HT1080 (cell line): ENCODE measurements at places on chromosomes 3 and 15. TPM values are rescaled to one million over a fixed set of nuclear protein-coding genes. Genes with fewer than 3 reads are reported as not detected.

GRCh38 chr15:76342382-76343201 is 6.0 kb downstream of the ISL2 start:
- DNase-seq, result no peak

DNA sequence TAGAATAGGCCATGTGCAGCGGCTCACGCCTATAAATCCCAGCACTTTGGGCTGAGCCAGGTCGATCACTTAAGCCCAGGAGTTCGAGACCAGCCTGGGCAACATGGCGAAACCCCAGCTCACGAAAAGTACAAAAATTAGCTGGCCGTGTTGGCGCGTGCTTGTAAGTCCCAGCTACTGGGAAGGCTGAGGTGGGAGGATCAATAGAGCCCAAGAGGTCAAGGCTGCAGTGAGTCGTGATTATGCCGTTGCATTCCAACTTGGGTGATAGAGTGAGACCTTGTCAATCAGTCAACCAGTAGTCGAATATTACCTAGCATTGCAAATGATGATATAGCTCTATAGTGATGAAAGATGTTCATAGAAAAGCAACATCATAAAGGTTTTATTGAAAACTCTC is 51.9 kb downstream of the USP8 start:
- no peak for DNase-seq

DNA sequence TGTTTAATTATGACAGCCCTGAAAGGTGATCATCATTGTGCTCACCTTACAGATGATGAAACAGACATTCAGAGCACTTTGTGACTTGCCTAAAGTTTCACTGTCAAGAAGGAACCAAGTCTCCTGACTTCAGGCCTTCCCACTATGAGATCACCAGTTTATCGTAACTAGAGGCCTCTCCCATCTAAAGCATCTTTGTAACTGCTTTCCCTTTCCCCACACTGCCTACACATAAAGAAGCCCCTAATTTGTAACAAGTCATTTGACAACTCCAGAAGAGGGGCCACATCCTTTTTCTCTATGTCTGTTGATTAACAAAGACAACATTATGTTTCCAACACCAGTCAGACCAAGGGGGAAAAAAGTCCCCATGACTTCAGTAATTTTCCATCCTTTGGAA is 1.1 kb downstream of the KLHL6 start:
- no peak for DNase-seq

The SCG5 gene
- total RNA-seq, result 36.1 and 46.9 TPM in 2 replicates

GRCh38 chr3:146558781-146559180 is 14.4 kb upstream of the PLSCR1 start:
- DNase-seq, result no peak

GRCh38 chr3:115915061-115915460 is 291.8 kb downstream of the GAP43 start:
- no peak for DNase-seq

DNA sequence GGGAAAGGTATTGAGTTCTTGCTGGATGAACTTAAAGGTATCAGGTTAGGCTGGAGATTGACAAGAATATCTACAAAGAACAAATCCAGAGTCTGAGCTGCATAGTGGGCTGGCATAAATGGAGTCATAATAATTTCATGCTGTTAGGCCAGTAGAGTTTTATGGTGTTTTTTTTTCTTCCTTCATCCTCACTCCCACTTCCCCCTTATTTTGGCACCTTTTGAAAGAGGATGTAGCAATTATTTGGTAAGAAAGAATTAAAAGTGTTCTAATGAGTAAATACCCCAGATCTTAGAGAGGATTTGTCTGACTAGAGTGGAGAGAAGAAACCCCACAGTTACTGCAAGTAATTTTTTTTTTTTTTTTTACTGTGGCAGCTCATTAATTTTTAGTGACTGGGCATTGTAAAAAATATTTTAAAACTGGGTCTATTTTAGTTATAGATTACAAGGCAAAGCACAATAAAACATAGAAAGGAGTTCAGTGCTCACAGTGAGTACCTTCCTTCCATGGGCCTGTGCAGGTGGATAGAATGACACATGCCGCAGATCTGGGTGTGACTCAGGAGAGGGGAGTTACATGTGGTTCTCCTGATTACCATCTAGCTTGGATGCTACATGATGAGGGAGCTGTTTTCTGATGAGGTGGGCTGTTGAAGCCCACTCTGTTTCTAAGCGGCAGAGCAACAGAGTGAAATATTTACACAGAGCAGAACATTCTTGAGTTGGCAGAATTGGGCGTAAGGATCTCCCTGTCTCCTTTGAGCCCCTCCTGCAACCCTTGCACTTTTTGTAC is 5.3 kb downstream of the EDEM1 start:
- DNase-seq, result no peak

DNA sequence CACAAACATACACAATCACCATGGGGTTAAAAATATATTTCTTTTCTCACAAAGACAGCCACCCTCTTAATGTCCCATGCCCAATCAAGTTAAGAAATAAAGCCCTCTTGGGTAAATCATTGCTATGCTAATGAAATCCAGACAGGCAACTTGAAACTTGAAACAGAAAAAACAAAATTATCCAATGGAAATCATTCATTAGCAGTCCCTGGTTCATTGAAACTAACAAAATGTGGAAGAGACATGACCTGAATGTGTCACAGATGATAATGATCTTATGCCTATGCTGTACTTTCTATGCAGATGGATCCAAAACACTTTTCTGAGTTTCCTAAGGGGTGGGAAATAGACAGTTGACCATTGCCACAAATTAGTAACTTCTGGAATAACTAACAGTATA is 983.7 kb downstream of the MCTP2 start:
- no peak for DNase-seq

DNA sequence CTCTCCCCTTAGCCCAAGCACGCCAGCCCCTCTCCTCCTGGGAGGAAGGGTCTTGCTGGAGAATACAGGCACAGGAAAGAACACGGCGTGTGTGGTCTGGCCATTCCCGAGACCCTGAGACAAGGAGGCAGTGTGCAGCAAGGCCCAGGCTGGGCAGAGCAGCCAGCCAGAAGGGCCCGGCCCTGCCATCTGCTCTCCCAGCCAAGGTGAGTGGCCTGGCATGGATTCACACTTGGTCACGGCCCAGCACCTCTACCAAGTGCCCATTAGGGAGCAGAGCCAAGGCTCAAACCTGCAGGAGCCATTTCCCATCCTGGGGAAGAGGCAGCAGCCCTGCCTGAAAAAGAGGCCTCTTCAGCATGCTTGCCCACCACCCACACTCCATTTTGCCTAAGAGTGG is 28.6 kb downstream of the MEGF11 start:
- DNase-seq, result no peak

DNA sequence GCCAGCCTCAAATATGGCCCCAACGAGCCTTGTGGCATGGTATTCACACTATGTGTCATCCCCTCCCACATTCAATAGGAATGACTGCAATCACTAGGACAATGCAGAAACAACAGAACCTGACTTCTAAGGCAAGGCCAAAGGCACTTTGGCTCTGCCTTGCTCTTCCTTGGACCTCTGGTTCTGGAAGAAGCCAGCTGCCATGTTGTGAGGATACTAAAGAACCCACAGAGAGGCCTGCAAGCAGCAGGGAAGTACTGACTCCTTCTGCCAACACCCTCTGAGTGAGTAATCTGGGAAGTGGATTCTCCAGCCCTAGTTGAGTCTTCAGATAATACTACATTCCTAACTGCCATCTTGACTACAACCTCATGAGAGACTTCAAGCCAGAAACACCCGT is 64.7 kb downstream of the ADAMTS9 start:
- peak; percentile 4 for DNase-seq

The CCDC39 gene
- total RNA-seq, result 0.03 and 0.05 TPM in 2 replicates

The ARHGAP11A gene
- 51.2 and 52.1 TPM in 2 replicates for total RNA-seq

GRCh38 chr3:15685927-15686326 is 84.4 kb downstream of the BTD start:
- no peak for DNase-seq

GRCh38 chr3:179304605-179305004 is 18.2 kb upstream of the ZNF639 start:
- DNase-seq, result no peak

DNA sequence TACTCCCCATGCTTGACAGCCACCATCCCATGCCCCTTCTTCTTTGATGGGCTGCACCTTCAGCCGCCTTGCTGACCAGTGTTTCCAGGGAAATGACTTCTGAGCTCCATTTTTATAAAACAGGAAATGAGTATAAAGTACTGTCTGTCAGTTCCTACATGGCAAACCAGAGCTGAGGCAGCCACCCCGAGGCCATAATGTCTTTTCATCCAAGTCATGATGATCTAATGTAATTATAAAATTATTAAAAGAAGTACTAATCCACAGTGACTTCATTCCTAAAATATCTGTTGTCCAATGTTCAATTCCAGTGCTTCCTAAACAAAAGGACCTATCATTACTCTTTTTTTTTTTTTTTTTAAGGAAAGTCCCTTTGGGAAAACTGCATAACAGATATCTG is 75.2 kb upstream of the HERC1 start:
- DNase-seq, result no peak

The STRIT1 gene
- total RNA-seq, result not detected in 2 replicates

- no peak for DNase-seq
Observed at GRCh38 chr15:66405615-66406014, 18.9 kb downstream of the MAP2K1 start.

The CTXN2 gene
- total RNA-seq, result not detected in 2 replicates

DNA sequence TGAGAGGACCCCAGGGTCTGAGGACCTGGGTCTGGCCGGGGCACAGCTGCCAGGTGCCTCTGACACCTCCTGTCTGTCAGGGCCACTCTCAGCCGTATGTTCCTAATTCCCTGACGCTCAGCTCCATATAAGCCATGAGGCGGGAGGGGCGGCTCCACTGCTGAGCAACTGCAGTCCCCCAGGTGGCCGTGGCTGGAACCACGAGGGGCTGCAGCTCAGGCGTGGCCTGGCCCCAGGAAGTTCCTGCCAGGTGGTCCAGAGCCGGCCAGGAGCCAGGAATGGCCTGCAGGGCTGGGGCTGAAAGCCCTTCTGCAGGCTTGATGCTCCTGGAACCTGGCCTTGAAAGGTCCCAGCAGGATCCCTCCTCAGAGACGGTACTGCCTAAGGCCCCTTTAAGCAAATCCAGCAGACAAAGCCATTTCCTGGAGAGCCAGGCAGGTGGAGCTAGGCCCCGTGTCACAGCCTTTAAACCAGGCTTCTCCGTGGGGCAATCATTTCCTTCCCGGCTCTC is 118.0 kb downstream of the CHSY1 start:
- DNase-seq, result no peak

DNA sequence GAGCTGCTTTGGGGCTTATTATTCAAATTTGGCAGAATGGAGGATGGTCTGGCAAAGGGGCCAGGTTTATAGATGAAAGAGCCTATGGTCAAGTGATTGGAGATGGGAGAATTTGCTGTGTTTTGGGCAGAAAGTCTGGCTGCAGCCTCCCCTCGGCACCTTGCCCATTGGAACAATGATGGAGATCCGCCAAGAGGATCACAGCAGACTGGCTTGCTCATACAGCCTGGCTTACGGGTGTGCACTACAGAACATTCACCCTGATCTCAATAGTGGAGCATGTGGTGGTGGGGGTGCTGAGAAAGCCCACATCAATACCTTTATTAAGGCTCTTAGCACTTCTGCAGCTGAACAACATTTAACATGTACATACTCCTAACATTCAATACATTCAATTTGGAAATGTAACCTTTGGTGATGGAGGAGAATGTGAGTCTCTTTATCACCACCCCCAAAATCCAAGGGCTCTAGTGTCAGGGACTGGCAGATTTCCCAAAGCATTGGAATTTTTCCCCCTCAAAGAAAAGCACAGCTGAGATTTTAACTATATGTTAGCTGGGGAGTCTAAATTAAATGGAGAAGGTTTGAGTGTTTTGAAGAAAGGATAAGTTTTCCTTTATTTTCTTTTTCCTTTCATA is 118.4 kb upstream of the TMC3 start:
- DNase-seq, result peak; percentile 43

GRCh38 chr3:5057272-5057671 is 64.8 kb upstream of the ARL8B start:
- no peak for DNase-seq

DNA sequence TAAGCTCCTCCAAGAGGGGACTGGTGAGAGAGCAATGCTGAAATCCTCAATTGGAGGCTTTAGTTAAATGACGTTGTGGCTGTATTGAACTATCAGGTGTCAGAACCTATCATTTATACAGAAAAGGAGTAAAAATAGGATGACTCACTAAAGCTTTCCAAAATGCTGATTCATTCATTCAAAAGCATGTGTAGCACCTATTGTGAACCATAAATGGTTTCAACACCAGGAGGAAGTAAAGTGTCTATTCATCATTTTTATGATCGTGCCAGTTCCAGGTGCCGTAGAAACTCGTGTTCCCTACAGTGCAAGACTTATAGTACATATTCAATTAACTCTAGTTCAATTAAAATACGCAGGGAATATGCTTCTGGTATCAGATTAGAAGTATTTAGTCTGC is 66.5 kb upstream of the ARRDC4 start:
- peak; percentile 10 for DNase-seq

The XYLB gene
- 11.0 and 11.6 TPM in 2 replicates for total RNA-seq

- DNase-seq, result no peak
Observed at GRCh38 chr15:83721981-83722380, 68.1 kb downstream of the ADAMTSL3 start.

DNA sequence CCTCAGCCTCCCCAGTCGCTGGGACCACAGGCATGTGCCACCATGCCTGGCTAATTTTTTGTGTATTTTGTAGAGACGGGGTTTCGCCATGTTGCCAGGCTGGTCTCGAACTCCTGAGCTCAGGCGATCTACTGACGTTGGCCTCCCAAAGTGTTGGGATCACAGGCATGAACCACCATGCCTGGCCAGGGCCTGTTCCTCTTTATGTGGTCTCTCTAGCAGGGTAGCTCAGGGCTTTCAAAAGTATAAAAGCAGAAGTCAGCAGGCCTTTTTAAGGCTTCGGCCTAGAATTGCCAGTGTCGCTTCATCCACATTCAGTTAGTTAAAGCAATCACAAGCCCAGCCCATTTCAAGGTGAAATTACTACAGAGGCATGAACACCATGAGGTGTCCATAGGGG is 7.6 kb downstream of the VHL start:
- DNase-seq, result no peak

- no peak for DNase-seq
Observed at GRCh38 chr3:152095472-152095871, 173.3 kb upstream of the MBNL1 start.

GRCh38 chr3:122774564-122774963 is 19.1 kb downstream of the HSPBAP1 start:
- DNase-seq, result peak; percentile 62

- no peak for DNase-seq
Observed at GRCh38 chr15:41930867-41931222, 37.0 kb upstream of the SPTBN5 start.
